ENCODE measurements at places on chromosomes 6 and 20.

DNA sequence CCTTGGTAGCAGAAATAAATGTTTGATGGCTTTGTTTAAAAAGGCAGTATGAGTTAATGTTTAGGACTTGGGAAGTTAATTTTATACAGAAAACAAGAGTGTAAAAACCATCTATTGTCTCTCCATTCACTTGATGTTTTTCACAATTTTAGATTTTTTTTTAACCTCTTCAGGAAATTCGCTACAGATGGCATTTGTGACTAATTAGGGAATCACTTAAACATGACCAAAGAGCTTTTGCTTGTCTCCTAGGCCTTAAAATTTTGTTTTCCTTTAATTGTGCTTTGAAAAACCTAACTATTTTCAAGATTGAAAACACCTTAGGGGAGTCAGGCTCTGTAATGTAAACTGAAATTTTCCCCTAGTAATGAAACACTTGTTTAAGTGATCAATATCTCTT is 17.3 kb downstream of the TULP4 start:
- no peak for DNase-seq

GRCh38 chr6:116180375-116180774 is 54.4 kb upstream of the COL10A1 start:
- no peak for DNase-seq

DNA sequence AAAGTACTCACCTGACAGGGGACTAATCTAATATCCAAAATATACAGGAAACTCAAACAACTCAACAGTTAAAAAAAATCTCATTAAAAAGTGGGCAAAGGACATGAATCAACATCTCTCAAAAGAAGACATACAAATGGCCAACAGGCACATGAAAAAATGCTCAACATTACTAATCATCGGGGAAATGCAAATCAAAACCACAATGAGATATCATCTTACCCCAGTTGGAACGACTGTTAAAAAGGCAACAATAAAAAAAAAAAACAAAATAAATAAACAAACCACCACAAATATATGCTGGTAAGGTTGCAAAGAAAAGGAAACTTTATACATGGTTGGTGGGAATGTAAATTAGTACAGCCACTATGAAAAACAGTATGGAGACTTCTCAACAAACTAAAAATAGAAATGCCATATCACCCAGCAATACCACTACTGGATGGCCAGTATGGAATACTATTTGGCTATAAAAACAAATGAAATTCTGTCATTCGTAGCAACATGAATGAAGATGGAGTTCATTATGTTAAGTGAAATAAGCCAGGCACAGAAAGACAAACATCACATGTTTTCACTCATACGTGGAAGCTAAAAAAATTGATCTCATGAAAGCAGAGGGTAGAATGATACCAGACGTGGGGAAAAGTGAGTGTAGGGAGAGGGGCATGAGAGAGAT is 6.6 kb downstream of the SIRPB2 start:
- DNase-seq: no peak

DNA sequence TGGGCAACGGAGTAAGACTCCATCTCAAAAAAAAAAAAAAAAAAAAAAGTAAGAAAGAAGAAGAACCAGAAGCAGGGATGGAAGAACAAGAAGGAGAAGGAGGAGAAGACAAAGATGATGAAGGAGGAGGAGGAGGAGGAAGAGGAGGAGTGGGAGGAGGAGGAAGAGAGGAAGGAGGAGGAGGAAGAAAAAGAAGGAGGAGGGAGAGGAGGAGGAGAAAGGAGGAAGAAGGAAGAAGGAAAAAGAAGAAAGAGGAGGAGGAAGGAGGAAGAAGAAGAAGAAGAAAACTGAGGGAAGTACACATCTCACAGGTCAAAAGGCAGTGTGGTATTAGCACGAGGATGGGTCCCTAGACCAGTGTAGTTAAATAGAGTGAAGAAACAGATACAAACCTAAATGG is 65.1 kb upstream of the SCAF8 start:
- no peak for DNase-seq

- DNase-seq: no peak
These were observed 175.4 kb upstream of the PRND start for GRCh38 chr20:4546342-4546741.

DNA sequence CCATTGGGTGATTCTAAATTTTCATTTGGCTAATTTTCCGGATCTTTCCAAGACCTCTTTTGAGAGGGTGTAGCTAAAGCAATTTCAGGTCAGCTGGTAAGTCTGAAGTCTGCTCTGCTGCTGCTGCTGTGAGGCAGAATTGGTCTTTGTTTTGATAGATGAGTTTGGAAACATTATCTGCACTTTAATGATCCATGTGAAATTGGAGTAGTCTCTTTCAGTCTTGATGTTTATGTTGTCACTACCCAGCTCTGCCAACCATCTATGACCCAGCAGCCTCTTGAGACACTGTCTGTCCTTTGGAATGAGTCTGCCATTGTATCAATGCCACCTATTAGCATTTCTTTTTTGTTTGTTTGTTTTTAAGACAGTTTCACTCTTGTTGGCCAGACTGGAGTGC is 44.1 kb downstream of the TXNDC5 start:
- no peak for DNase-seq

DNA sequence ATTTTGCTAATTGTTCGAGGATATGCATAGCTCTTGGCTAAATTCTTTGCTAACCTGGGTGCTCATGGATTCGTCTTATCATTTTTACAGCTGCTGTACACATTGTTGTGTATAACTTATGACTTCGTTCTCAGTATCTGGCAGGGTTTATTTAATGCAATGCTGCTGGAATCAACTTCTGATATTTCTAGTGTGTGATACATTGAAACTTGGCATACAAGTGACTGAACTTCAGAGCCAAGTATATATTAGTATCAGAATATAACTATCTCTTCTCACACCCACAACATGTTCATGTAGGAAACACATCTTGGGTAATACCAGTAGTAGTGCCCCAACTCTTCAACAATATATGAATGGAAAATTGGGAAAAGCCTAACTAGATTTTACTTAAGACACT is 764.2 kb downstream of the TENT5A start:
- no peak for DNase-seq

DNA sequence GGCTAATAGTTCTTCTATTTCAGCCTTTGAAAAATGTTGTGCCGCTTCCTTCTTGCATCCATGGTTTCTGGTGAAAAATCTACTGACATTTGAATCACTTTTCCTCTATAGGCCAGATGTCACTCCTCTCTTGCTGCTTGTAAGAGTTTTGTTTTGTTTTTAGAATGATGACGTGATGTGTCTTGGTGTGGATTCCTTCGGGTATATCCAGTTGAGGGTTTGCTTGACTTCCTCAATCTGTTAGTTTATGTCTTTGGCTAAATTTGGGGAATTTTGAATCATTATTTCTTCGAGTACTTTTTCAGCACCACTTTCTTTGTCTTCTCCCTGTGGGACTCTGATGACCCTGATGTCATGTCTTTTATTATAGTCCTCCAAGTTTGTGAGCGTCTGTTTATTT is 175.5 kb downstream of the MYLK4 start:
- DNase-seq: peak; percentile 12

Measured in KBM-7 (cell line).